ENCODE measurements at places on chromosomes 2 and 18.

GRCh38 chr18:52667463-52668065, 327.6 kb downstream of the DCC start:
- DNase-seq, result no peak

DNA sequence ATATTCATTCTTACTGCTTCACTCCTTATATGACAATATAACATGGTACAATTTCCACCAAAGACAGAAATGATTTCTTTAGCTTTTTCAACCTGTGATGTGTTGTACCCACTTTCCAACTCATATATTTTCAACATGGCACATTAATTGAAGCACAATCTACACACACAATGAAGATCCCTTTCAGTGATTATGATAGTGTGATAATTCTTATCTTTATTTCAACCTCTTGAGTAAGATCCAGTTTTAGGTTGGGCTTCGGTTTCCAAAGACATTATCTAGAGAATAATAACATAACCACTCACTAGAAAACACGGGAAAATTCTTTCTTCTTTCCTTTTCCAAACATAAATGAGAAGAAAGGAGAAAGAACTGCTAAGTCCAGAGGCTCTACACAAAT, 3.4 kb upstream of the DSG3 start:
- DNase-seq, result no peak

- DNase-seq, result no peak
Observed at GRCh38 chr2:174365571-174365970, 30.0 kb upstream of the SCRN3 start.

DNA sequence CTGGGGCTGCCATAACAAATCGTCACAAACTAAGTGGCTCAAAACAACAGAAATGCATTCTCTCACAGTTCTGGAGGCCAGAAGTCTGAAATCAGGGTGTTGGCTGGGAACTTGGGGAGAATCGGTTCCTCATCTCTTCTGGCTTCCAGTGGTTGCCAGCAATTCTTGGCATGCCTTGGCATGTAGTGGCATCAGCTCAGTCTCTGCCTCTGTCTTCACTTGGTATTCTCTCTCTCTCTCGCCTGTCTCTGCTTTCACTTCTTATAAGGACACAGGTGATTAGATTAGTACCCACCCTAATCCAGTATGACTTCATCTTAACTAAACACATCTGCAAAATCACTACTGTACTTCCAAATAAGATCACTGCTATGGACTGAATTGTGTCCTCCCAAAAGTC, 695.4 kb upstream of the ID2 start:
- DNase-seq, result no peak

GRCh38 chr2:112906276-112906675, 4.7 kb upstream of the IL37 start:
- DNase-seq, result no peak

DNA sequence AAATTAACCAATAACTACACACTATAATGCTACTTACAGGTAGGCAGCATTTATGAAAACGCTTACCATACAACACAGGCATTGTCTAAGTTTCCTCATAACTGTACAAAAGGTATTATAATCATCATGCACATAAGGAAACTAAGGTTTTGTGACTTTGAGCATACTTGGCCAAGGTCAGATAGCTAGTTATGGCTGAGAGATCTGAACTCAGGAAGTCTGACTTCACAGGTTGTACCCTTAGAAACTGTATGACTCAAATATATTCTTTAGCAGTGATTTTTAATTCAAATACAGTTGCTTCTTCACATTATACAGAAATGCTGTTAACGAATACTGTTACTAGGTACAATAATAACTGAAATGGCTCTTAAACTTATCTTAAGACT, 89.3 kb downstream of the TRIP12 start:
- no peak for DNase-seq

All from stimulated activated CD8-positive, alpha-beta memory T cell treated with anti-CD3 and anti-CD28 coated beads, Interleukin-7, amount 100 ng/mL, for 1 hour (primary cell).